ENCODE measurements at places on chromosomes 3 and 15.

- DNase-seq = no peak
Observed at GRCh38 chr3:162704238-162704637, 1207.6 kb downstream of the OTOL1 start.

DNA sequence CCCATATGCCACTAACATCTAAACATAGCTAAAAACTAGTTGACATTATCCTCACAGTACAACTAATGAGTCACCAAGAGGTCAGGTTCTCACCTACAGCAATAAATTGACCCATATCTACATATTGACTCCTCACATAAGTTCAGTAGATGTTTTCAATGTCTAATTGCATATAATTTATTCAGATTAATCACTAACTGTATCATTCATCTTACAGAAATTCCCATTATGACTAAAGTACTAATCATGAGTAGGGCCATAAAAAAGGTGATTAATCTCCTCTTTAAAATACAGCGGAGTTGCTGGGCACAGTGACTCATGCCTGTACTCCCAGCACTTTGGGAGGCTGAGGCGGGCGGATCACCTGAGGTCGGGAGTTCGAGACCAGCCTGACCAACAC is 82.4 kb upstream of the ST3GAL6 start:
- DNase-seq = no peak

DNA sequence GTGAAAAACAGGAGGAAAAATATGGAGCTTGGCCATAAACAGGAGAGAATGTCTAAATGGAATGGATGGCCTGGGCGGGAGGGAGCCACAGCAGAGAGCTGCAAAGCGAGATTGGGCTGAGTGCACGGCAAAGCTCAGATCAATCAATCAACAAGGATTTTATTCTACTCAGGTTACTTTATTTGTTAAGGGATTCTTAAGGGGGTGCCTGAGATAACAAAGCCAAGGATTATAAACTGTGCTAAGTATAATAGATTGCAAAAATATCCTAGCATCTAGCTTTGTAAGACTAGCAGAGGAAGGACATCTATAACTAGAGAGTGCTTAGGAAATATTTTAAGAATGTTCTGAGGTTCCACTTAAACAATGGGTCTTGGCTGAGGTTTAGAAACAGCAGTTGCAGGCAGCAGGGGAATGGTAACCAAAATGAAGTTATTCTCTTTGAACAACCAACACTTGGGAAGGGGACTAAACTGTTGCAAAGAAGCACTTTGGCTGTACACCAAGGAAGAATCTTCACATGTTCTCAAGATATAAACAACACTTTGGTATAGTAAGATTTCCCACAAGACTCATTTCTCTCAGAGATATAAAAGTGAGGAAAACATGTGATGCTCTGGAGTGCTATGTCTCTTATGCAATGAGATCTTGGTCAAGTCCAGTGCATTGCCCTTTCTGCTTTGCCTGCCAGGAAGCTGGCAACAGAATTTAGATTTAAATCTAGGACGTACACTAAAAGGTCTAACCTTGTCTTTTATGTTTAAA is 35.5 kb downstream of the TMEM212 start:
- DNase-seq = no peak

- DNase-seq = no peak
Observed at GRCh38 chr3:122636697-122637096, 43.9 kb upstream of the PARP14 start.

DNA sequence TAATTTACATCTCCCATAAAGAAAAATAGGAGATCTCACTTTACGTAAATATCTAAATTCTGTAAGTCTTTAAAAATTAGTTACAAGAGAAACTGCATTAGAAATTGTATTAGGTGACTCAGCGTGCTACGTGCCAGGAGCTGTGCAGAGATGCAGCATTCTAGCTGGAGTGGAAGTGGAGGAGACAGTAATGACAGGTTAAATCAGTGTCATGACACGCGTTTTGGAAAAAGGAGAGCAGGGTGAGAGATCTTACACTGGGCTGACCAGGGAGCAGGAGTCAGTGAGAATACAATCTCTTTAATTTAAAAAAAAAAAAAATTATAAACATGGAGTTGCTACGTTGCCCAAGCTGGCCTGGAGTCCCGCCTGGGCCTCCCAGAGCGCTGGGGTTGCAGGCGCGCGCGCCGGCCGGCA is 635 bp downstream of the TUBGCP5 start:
- no peak for DNase-seq

DNA sequence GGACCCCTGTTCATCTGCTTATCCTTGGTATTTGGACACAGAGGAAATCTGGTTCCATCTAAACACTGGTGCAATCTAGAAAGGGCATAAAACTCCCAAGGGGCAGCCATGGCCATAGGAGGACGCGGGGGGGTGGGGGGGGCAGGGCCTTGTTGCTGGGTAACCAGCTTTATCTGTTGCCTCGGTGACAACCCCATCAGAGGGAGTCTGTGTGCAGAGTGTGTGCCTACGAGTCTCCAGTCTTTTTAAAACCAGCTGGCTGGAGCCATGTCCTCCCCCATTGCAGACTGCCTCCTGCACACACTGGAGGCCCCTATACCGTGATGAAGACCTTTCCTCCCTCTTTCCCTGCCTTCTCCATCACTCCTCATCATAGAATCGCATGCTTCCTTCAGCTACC is 26.4 kb upstream of the CORO2B start:
- no peak for DNase-seq

- DNase-seq = no peak
Observed at GRCh38 chr3:69541711-69542088, 155.8 kb upstream of the FRMD4B start.

- DNase-seq = no peak
Observed at GRCh38 chr3:58184309-58184981, 26.3 kb downstream of the DNASE1L3 start.

GRCh38 chr15:59313641-59314332 is 58.9 kb downstream of the MYO1E start:
- no peak for DNase-seq

DNA sequence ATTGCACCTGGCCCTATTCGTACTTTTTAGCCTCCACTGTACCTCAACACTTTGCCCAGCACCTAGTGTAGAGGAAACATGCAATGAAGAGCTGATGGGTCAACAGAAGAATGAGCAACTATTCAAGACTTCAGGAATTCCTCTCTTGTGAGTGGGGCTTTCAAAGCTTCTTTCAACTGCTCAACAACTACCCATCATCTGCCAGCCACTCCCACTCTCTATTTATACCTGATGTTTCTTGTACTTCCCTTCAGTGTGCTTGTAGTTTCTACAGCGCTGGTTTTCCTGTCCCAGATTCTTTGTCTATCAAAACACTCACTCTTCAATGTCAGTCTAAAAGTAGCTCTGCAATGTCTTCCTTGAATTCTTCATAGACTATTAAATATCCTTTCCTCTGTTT is 168.3 kb upstream of the LPP start:
- DNase-seq = no peak

DNA sequence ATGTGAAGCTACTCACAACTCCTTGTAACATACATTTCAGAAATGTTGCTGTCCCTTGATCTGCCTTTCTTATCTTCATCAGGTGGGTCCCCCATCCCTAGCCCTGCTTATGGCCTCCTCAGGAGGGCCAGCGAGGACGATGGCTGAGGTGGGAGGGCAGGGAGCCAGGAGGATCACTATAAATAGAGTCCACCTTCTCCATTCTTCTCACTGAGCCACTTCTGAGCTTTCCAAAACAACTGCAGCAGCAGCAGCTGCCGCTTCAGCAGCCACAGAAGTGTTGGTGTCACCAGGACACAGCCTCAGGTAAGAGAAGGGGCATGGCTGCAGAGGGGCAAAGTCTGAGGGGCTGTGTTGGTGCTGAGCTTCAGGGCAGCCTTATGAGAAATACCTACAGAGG is 53.5 kb downstream of the ANAPC13 start:
- no peak for DNase-seq

DNA sequence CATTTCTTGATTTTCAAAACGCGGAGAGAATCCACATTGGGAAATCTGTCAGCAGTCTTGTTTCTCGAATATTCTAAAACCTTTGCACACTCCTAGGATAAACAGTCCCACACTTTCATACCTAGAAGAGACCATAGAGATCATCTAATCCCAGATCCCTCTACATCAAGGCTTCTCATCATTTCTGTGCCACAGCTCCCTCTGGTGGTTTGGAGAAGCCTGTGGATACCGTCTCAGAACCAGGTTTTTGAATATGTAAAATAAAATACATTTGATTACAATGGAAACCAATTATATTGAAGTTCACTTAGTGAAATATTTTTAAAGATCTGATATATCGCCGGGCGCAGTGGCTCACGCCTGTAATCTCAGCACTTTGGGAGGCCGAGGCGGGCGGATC is 211.9 kb upstream of the GOLGA6L4 start:
- no peak for DNase-seq

DNA sequence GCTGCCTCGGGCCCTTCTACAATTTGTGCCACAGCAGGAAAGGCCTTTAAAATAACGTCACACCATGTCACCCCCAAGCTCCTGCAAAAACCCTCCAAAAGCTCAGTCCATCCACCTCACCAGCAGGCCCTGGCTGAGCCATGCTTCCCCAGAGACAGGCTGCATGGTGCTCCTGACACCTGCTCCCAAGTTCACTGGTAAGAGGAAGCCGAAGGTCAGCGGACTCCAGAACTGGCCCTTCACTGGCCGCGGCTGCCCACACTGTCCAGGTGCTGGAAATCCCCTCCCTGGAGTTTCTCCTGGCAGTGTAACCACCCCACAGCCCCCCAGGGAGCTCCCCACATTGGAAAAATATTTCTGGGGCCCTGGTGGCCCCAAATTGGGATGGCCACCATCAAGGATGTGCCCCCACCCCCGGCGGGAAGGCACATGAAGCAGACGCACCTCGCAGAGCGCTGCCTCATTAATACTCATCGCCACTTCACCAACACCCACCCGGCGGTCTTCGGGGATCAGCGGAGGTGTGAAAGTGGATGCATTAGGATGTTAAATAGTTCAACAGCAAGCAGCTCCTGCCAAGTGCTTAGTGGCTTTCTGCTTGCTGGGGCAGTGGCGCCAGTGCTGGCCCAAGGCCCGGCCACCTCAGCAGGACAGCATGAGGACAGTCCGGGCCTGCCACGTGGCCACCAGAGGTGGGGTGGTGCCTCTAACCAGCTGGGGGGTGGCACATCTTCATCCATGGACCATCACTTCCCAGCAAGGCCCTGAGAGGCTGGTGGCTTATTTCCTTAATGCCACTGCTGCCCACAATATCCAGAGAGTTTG is 146.1 kb upstream of the IQSEC1 start:
- DNase-seq = no peak

GRCh38 chr3:70824773-70825172 is 512.3 kb upstream of the MDFIC2 start:
- no peak for DNase-seq

- DNase-seq = no peak
Observed at GRCh38 chr3:50423543-50423942, 64.2 kb upstream of the TMEM115 start.

DNA sequence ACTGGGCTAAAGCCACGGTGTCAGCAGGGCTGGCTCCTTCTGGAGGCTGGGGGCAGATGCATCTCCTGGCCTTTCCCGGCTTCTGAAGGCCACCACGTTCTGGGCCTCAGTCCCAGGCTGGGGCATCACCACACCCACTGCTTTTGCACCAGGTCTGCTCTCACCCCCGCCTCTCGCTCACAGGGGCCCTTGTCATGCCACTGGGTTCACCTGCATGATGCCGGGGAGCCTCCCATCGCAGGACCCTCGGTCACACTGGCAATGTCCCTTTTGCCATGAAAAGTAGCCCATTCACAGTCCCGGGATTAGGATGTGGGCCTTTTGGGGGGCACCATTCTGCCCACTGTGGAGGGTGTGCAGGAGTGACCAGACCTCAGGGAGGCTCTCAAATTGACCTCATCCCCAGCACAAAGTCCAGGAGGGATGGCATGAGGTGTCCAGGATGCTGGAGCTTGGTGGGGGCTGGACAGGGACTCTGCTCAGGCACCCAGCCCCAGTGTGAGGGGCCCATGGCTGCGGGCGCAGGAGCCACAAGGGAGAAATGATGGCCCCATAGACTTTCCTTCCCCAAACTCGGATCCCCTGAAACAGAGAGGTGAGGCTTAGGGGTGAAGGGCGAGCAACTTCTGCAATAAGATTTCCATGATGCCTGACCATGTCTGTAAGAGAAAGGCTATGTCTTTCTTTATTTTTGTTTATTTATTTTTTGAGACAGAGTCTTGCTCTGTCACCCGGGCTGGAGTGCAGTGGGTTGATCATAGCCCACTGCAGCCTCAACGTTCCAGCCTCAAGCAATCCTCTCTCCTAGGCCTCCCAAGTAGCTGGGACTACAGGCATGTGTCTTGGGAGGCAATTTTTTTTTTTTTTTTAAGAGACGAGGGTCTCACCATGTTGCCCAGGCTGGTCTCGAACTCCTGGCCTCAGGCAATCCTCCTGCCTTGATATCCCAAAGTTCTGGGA is 189.1 kb downstream of the GOLGA6L6 start:
- DNase-seq = no peak

- no peak for DNase-seq
Observed at GRCh38 chr3:170485294-170485693, 66.6 kb downstream of the CLDN11 start.

DNA sequence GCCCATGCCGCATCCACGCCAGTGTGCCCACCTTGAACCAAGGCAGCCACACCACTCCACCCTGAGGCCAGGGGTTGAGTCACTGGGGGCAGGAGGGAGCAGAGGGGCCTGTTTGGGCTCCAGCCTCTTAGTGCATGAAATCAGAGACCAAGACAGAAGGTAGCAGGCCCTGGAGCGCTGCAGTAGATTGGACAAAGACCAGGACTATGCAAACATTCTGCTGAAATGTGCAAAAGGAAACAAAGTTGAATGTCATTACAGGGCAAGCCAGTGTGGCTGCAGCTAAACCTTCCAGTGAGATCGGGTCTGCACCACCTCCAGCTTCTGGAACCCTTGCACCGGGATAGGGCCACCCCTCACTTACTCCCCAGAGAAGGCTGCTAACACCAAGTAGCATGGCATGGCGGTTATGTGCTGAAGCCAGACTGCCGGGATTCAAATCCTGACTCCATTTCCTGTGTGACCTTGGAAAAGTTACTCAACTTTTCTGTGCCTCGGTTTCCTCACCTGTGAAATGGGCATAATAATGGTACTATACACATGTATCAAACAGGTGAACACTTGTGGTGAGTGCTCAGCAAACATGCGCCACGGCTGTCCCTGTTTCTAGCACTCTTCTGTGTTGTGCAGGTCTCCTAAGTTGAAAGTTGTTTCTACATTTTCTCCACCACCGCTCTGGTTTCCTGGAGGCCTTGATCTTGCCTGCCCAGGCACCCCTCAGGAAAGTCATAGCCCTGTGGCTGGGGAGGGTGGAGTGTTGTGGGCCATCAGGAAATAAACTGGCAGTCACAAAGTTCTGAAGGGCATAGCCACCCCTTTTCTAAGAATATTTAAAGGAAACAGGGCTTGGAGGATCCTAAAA is 25.0 kb upstream of the GP9 start:
- no peak for DNase-seq

DNA sequence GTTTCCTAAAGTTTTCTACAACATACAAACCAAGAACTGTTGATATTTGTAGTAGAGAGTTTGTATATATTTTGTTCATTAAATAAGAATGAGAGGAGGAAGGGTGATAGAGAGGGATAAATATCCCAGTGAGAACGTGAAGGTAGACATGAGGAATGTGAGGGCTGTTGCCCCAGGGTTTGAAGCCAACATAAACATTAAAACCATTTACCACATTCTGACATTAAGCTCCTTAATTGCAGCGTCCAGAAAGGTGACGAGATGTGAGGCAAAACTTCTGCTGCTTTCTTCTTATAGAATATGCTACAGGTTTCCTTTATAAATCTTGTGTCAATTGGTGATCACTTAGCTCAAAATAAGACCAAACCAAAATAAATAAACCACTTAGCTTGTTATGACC is 267.8 kb upstream of the CNTN4 start:
- no peak for DNase-seq

GRCh38 chr3:136734382-136735070 is 17.7 kb downstream of the STAG1 start:
- DNase-seq = no peak

GRCh38 chr15:26981492-26981891 is 10.5 kb downstream of the GABRG3 start:
- DNase-seq = no peak
